Activated T-cell treated with anti-CD3 and anti-CD28 coated beads, Interleukin-2, amount 50 U/mL, for 4 hours (primary cell): ENCODE measurements at places on chromosomes 11 and 22.

DNA sequence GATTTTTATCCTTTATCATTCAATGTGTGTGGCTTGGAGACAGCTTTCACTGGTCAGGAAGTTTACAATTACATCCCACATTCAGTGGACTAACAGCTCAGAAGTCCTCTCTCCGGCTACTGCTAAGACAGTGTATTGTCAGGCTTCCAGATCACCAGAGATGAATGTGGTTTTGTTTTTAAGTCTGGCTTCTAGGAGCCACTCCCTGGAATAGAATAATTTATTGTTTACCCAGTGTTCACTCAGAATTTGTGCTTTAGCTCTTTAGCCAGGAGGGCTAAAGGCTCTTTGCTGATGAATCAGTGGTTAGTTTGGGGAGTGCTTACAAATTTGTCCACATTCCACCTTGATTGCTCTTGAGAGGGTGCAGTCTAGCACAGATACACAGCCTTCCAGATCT lies 26.5 kb downstream of the TRIM77 start:
- no peak for DNase-seq

GRCh38 chr11:105618343-105618955 lies 8.6 kb downstream of the GRIA4 start:
- no peak for DNase-seq

DNA sequence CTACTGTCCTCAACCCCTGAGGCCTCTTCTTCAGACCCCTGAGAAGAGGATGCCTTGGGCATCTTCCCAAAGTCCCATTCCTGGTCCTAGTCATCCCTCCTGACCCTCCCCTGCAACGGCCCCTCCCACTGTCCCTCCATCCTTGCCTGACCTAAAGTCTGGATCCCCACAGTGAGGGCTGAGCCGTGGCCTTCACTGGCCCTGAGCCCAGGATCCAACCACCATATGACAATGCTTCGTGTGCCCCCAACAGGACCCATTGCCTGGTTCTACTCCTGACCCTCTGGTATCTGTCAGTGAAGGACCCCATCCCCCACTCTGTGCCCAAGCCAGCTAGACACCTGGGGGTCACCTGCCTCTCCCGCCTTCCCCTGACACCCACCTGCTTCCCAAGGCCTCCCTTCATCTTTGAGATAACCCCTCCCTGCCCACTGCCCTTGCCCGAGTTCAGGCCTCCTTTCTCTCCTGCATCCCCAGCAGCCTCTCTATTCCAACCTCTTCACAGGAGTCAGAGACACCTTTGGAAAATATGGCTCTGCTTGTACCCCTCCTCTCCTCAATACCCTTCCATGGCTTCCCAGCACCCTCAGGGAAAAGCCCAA lies 48.0 kb downstream of the LRRC32 start:
- no peak for DNase-seq

DNA sequence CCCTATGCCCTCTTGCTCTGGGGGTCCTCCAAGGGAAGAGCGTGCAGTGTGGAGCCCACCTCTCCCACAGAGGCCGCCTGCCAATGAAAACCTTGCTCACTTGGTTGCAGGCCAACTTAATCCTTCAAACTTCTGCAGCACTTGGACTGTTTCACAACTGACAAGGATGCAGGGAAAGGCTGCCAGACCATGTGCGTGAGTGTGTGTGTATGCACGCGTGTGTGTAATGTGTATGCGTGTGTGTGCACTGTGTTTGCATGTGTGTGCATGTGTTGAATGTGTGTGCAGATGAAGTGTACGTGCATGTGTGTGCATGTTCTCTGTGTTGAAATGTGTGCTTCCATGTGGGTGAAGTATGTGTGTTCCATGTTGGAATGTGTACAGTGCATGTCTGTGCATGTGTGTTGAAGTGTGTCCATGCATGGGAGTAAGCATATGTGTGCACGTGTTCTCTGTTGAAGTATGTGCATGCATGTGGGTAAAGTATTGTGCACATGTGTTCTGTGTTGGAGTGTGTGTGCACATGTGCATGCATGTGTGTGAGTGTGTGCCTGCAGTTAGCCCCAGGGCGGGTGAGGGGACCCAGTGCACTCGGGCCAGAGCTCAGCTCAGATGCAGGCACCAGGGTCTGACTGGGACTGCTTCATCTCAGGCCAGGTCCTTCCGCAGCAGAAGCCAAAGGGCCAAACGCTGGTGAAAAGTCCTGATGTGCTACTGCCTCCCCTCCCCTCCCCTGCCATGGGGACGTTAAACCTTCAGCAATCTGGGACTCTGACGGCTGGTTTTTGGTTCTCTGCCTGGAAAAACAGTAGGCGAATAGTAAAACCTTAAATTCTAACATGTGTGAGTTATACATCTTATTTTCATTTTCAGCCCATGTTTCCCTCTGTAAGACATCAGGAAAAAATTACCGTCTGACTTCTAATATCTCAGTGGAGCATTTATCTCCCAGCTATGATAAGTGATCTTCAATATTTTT lies 72.0 kb downstream of the FLI1 start:
- no peak for DNase-seq

DNA sequence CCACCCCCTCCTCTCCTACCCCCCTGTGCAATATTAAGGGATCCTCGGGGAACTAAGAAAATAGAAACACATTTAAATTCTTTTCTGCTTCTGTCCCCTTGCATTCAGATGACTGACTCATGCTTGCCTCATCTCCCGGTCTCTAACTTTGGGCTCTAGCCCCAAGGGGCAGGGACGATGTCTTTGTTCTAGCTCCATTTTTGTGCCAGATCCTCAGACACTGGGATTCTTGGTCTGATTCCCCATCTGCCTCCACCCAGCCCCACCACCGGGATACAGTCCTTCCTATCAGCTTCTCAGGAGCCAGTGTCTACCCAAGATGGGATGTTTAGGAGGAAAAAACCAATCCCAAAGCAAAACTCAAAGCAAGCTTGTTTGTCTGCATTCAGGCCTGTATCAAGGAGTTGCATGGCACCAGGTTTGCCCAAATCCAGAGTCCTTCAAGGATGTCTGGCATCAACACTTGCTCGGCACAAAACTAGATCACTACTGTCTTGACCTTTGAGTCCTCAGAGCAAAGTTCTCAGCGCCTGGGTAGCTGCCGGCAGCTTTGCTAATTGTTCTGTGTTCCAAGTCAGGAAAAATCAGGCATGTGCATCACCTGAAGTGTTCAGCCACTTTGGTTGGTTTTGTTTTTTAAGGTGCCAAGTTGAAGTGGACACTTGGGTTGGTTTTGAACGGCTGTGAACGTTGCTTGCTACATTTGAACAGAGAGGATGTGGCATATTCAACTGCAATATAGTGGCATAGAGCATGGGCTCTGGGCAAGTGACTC lies 212.8 kb downstream of the DSCAML1 start:
- no peak for DNase-seq

DNA sequence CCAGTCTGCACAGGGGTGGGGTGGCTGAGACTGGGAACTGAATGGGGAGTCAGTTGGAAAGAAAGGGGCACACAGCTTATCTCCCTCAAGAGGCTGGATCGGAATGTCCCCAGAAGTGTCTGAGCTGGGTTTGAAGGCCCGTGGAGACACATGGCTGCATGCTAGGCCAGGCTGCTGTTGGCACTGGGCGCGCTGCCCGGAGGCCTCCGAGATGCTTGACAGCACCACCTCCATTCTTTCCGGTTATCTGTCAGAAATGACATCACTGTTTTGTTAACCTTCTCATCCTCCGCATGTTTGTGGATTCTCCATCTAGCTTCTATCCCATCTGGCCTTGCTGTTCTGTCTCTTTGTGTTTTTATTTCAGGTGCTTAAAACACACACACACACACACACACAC lies 85.5 kb downstream of the APIP start:
- no peak for DNase-seq

DNA sequence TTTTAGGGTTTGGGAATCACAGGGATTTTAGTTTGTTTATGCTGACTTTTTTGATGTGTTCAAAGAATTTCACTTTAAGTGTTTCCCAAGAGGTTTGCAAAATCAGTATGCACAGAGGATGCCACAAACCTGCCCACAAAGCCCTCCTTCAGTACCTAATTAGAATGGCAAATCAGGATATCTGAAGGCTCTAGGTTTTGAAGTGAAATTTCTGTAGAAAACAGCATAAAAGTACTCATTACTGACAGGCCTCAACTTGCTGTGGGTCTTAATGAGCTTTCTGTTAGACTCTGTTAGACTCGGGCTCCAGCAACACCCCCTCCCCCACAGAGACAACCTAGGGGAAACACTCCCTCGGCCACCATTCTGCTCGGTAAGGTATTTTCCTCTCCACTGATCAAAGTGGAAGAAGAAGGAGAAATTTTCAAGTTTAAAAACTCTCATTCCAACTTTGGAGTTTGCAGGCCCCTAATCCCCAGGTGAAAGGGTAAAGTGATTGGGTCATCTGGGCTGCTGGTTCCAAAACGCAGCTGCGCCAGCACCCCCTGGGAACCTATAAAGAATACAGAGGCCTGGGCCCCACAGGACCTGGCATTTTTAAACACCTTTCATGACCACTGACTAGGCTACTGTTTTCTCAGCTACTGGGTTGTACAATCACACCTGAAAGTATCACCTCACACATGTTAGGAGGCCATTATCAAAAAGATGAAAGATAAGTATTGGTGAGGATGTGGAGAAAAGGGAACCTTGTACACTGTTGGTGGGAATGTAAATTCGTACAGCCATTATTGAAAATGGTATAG lies 67.5 kb downstream of the PLEKHA7 start:
- no peak for DNase-seq

DNA sequence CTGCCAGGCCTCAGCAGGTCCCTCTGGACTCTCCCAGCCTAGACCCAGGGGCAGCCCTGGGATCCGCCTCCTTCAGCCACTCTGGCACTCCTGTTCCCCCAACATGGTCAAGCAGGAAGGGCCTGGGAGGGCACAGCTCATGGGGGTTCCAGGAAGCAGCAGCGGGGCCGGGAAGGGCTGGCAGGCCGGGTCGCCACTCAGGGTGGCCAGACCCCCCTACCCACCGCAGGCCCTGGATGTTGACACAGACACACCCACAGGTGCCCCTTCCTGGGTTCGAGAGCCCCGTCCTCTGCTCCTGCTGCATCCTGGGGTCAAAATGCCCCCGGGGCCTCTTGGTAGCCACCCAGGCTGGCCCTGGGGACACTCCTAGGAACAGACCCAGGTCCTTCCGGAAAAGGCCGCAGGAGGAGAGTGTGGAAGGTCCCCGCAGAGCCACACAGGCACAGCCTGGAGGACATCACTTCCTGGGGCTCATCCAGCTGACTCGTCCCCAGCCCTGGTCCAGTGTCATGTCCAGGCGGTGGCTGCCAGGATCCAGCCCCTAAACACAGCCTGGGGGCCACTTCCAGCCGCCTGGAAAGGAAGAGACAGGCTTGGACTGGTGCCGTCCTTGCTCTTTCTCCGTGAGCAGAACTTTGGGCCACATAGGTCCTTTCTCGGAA lies 6.8 kb upstream of the PIM3 start:
- DNase-seq: no peak

DNA sequence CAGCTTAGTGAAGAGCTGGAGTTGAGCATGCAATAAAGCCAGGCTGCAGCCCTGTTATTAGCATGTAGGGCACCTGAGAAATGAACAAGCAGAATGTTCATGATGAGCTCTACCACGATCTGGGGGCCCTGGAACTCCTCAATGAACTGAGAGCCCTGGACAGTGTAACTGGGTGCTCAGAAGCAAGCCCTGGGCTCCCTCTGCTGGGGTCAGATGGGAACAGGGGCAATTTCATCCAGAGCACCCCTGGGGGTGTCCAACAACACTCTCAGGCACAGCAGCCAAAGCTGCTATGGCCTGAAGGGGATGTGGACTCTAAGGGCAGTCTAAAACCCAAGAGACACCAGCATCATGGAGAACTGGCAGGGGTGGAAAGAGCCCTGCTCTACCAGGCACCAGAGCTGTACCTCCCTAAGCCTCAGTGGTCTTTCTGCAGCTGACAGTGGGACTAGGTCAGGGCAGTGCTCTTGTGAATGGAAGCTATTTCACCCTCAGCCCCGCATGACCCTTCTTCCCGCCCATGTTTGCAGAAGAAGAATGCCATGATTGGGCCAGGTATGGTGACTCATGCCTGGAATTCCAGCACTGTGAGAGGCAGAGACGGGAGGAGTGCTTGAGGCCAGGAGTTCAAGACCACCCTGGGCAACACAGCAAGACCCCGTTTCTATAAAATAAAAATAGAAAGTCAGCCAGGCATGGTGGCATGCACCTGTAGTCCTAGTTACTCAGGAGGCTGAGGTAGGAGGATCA lies 28.9 kb downstream of the THOC5 start:
- no peak for DNase-seq

- no peak for DNase-seq
Observed at GRCh38 chr11:69002110-69002569, 10.9 kb downstream of the MRGPRF start.

DNA sequence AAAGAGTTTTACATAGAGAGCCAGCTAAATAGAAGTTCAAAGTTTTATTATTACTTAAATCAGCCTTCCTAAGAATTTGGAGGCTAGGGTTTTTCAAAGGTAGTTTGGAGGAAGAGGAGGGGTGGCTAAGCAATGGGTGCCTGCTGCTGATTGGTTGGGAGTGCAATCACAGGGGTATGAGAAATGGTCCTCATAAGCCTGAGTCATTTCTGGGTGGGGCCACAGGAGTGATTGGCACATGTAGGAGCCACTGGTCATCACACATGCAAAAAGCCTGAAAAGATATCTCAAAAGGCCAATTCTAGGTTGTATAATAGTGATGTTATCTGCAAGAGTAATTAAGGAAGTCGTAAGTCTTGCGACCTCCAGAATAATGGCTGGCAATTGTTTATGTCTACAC lies 12.9 kb downstream of the OR51L1 start:
- no peak for DNase-seq

- DNase-seq: no peak
Observed at GRCh38 chr22:20052309-20053259, 27.5 kb upstream of the DGCR8 start.

DNA sequence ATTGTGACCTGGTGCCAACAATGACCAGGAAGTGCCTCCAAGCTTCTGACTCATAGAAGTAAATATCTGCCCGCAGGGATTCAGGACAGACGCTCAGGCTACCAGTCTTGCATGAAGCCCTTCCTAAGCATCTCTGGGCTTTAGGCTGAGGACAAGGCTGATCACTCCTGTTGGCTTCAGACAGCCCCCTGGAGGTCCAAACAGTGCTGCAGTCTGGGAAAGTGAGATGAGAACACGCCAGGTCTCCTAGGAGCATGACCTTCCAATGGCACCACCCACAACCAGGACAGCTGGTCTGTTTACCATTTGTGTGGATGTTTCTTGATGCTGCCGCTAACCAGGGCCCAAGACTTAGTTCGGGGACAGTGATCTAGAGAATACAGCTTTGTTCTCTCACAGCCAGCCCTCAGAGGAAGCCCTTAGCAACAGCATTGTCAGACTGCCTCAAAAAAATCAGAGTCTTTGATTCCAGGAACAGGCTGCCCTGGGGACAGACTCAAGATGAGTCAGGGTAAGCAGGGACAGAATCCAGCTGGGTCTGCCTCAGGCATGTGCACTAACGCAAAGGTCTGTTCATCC lies 111.2 kb downstream of the ZNF280B start:
- no peak for DNase-seq

- DNase-seq: no peak
Observed at GRCh38 chr11:47848700-47849155, 578 bp upstream of the NUP160 start.

GRCh38 chr22:43481568-43482317 lies 69.9 kb downstream of the MPPED1 start:
- no peak for DNase-seq
